ENCODE measurements at places on chromosomes 5 and 9.

DNA sequence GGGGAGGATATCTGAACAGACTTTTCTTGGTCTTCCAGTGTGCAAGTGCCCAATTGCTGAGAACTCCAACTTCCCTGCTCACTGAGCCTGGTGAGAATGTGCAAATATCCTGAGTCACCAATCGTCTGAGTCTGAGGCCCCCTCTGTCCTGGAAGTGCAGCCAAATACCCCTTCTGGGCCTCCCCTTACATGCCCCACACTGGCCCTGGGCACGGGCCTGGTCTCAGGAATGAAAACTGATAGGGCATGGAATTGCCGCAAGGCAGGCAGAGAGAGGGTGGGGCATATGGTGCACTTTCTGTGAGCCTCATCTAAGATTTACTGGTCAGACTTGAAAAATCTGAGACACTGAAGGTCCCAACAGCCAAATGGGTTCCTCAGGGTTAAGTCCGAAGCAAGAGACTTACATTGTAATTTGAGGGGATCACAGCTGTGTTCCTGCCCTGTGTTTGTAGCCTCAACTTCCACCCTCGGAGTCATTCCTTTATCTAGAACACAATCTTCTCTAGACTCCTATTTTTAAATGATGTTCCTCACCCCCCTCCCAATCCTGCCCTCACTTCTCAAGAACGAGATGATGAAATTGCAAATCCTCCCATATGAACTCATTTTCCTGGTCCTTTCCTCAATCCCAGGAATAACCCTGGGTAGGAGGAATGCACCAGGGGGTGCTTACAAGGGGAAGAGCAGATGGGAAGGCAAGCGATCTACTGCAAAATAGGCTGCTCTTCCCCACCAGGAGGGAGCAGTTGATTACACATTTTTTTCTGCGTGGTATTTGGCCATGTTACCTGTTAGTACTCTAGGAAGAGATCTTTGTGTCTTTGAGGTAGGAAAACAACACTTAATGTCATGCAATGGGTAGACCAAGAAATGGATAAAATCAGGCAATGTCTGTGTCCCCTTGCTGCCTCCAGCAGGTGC, 34.6 kb upstream of the ARHGAP26 start:
- DNase-seq, result no peak

- no peak for DNase-seq
Observed at GRCh38 chr5:55636683-55637082, 75.4 kb downstream of the SLC38A9 start.

DNA sequence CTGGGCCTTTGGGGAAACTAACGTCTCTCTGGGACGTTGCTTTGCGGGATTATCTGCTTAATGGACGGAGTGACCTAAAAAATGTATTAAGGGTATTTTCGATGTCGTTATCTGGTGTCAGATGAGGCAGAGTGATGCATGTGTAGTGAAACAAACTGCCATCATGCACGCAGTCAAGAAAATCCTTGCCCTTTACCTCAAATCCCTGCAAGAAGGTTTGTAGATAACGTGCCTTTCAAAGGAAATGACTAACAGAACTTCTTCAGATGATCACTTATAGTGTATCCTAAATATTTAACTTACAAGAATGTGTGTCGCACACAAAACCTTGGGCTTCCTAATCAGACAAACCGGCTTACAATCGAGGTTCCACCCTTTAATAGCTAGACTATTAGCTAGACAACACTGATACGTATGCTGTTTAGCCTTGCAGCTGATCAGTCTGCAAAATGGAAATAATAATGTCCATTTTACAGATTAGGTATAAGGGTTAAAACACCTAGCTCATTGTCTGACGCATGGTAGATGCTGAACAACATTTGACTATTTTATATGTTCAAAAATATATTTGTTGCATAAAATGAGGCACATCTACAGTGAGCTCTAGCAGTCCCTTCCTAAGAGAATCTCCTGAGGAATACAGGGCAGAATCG, 541 bp upstream of the TBCA start:
- DNase-seq, result no peak

DNA sequence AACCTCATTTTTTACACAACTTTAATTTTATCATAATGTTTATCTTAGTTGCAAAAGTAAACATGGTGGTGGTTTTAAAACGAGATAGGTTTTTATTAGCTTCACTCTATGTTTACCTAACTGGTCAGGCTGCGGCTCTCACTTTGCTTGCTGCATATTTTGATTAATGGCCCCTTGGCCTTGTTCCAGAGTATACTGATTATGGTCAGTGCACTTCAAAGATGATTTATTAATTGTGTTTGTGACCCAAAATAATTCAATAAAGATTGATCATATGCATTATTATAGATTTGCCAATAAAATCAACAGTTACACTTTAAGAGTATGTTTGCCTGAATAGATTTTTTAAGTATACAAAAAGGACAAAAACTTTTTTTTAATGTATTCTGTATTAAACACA, 188.0 kb downstream of the XRCC4 start:
- no peak for DNase-seq

GRCh38 chr5:50873595-50874277, 207.3 kb downstream of the PARP8 start:
- no peak for DNase-seq

GRCh38 chr5:32710550-32711361, at the start of gene NPR3:
Gene NPR3 (plus strand): TSS chr5:32711321. CDS start chr5:32711777, 456 bp downstream.
- DNase-seq, result no peak

DNA sequence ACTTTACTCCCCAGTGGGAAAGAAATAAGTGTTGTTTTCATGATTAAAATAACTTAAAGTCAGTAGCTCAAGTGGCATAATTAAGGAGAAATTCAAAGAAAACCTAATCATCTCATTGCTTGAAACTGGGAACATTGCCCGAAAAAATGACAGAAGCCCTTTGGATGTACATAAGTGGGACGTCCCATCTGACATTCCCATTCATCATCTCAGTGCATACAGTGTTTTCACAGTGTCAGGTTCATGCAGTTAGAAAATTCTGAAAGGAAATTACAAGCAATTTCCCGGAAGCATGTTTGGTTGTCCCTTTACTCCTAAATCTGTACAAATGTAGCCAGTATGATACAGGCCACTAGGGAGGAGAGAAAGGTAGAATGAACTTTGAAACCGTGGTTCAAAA, 95.6 kb downstream of the ADAMTS16 start:
- DNase-seq, result no peak

DNA sequence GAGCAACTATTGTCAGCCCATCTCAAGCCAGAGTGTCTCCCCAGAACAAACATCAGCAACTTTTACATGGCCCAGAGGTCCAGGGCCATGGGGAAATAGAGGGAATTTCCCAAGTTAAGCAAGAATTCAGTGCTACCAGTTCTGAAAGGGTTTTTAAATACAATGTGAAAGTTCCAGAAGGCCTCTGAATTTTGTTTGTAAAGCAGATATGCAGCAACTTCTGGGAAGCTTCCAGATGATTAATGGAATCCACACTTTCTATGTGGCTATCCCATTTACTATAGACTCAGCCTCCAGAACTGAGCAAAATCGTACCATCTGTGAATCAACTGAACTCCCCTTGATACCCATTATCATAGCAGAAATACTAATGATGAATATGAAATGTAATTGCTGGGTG, 93.8 kb downstream of the FEM1C start:
- DNase-seq, result no peak

Measured in natural killer cell (primary cell).